Stimulated activated CD4-positive, alpha-beta T cell treated with anti-CD3 and anti-CD28 coated beads, Interleukin-1b, Interleukin-23, amount 100 ng/mL, for 48 hours (primary cell): ENCODE measurements at places on chromosomes 2 and 18.
A peak's percentile ranks its signal among the peaks of the same experiment; 100 is the strongest.

- DNase-seq, result peak; percentile 47
These were observed 22.2 kb downstream of the FAP start for GRCh38 chr2:162221064-162221463.

DNA sequence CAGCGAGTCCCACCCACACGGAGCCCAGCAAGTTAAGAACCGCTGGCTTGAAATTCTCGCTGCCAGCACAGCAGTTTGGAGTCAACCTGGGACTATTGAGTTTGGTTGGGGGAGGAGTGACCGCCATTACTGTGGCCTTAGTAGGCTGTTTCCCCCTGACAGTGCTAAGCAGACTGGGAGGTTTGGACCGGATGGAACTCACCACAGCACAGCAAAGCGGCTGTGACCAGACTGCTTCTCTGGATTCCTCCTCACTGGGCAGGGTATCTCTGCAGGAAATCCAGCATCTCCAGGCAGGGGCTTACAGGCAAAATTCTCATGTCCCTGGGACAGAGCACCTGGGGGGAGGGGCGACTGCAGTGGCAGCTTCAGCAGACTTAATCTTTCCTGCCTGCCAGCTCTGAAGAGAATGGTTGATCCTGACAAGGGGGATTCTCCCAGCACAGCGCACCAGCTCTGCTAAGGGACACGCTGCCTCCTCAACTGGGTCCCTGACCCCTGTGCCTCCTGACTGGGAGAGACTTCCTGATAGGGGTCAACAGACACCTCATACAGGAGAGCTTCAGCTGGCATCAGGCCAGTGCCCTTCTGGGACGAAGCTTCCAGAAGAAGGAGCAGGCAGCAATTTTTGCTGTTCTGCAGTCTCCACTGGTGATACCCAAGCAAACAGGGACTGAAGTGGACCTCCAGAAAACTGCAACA is 425.4 kb downstream of the NYAP2 start:
- DNase-seq, result no peak

DNA sequence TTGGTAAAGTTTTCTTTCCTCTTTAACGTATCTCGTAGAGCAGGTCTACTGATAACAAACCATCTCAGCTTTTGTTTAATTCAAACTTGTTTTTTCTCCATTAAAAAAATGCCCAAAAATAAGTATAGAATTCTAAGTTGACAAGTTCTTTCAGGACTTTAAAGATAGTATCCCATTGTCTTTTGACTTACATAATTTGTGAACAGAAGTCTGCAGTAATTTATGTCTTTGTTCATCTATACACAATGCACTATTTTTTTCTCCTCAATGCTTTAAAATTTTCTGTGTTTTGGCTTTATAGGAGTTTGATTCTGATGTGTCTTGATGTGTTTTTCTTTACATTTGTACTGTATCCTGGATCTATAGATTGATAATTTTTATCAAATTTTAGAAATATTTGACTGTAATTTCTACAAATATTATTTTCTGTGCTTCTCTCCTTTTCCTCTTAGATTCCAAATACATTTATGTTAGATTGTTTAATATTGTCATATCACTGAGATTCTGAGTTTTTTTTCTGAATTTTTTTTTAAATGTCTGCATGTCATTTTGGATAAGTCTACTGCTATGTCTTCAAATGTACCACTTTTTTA is 143.3 kb downstream of the FTCDNL1 start:
- DNase-seq, result no peak

- DNase-seq, result no peak
These were observed 100.1 kb downstream of the ZNF804A start for GRCh38 chr2:184698476-184698875.

GRCh38 chr18:66138642-66139041 is 387.8 kb downstream of the CDH7 start:
- DNase-seq, result no peak

DNA sequence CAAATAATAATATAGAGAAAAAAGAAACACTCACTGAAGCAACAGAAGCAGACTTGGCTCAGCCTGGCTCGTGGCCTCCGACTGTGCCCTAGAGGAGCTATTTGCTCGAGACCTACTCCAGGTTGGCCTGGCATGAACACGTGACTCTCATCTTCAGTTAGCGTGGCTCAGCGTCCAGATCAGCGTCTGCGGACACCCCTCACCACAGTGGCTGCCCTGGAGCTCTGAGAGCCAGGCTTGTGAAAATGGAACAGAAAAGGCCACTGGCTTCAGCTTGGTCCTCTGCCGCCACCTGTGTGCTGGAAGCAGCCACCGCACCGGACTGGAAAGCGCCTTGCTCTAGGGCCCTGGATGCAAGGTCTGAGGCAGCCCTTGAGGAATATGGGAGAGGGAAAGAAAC is 1184.0 kb upstream of the GYPC start:
- DNase-seq, result no peak

DNA sequence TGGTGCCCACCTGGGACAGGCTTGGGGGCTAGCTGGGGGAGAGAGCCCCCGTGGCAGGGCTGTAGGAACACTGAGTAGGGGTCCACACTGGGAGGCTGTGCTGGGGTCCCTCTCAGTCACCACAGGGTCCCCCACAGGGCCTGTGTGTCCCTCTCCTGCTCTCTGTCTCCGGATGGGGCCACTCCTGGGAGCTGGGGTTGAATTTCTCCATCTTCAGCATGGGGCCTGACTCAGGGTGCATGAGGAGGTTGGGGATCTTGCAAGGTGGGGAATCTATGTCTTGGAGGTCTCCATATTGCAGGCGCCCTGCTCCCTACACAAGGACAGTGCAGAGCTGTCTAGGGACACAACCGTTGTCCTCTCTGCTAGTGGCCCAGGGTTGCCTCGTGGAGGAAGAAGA is 78.7 kb upstream of the HDAC4 start:
- DNase-seq, result no peak
